NCI-H510A treated with DMSO at 0.1 percent for 48 hours (cell line): ENCODE measurements at places on chromosomes 2 and 18.

DNA sequence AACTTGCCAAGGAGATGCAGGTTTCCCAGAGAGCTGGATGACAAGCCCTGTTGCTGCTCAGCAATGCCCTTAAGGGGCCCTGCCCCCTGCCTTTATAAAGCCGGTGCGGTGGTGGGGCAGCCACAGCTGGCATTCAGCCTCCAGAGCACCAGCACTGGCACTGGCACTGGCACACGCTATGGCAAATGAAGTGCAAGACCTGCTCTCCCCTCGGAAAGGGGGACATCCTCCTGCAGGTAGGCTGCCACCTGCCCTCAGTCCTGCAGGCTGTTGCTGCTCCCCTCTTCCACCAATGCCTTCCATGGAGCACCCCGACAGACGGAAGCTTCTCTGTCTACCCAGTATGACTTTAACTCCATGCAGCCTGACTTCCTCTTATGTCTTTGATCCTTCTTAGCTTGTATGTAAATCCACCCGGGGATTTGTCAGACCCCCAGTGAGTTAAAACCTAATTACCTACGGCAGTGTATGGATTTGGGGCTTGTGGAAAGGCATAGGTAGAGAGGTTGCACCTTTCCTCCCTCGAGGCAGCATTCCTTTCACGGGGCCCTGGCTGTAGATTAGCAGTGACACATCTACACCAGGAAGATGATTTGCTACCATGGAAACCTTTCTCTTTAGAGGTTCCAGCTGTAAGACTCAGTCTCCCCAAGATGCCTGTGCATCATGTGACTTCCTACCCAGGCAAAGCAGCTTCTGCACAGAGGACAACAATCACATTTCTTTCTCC, at the start of gene DAPL1:
Gene DAPL1 (plus strand): TSS at position 123 of the 730 bp plus-strand sequence. CDS start 56 bp downstream, at position 179.
- peak; percentile 17 for DNase-seq

- DNase-seq: no peak
Measured at GRCh38 chr18:52054324-52054723, 285.7 kb upstream of the DCC start.

- DNase-seq: no peak
Measured at GRCh38 chr2:226767056-226767813, 32.4 kb downstream of the IRS1 start.

DNA sequence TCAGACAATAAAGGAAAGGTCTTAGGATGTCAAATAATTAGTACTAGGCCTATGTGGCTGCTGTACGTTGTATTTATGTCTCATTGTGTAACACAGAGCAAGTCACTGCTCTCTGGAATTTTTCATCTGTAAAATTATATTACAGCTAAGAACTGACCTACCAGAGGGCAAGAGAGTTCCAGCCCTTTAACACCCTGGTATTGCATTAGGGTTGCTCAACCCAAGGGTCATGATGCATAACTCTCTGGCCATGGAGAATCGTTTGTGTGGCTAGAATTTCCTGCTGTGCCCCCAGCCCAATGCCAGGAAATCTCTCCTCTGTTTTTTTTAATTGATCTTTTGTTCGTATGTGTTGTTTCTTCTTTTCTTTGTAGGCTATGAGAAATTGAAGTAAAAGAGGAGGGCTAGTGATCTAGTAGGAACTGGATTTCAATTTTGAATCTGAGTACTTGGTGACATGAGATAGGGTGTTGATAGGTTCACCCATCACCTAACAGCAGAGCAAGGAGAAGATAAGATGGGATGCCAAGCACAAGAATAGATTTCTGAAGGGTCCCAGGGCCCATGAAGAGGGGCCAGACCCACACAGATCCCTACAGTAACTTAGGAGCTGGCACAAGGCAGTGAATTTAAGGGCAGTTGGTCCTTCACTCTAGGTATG, 571.2 kb upstream of the TNP1 start:
- no peak for DNase-seq

DNA sequence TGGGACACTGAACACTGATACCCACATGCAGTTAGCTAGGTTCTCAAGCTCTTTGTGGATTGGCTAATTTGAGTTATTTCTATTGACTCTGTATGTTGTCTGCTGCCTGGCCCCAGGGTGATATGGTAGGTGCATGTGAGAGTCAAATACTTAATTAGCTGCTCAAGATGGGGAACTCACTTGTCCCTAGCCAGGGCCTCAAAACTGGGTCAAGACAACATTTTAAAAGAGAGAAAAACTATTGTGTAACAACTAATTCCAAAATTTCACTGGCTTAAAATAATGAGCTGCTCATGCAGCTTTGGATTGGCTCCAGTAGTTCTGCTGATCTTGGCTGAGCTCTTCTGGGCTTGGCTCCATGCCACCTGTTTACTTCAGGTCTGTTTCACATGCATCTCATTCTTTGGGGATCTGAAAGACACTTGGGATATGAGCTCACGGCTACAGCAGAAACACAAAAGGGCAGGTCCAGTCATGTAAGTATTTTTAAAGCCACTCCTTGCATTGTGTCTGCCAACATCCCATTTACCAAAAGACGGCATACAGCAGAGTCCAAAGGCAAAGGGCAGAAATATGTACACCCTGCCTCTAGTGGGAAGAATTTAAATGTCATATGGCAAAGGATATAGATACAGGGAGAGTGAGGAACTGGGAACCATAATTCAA, 716.8 kb downstream of the SUCLG1 start:
- DNase-seq: no peak

DNA sequence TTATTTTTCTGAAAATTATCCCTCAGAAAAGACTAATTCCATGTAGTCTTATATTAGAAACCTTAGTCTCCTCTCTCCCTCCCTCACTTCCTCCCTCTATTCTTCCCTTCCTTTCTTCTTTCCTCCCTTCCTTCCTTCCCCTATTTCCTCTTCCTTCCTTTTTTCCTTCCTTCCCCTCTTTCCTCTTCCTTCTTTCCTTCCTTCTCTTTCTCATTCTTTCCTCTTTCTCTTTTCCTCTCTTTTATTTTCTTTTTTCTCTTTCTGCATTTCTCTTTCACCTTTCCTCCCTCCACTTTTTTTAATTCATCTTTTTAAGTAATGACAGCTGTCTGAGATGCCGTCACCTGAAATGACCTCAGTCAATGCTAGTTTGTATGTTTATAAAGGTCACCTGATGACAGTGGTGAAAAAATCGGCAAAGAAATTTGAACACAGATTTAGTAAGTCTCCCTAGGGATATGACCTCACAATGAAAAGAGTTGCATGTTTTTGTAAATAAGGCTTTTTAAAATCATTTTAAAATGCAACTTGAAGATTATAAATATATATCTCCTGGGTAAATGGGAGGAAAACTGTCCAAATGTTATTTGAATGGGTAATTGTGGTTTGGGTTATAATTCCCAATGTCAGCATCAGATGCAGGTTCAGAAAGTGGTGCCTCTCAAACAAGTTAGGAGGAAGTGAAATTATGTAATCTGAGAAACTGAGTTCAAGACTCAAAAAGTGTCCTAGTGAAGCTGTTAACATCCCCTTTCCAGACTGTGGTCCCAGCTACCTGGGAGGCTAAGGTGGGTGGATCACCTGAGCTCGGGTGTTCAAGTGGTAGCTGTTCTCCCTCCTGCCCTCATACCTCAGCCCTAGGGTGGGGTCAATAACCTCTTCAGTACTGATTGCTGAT, 90.3 kb upstream of the ST3GAL5 start:
- DNase-seq: no peak

- DNase-seq: no peak
Measured at GRCh38 chr2:175932675-175933074, 69.4 kb downstream of the LNPK start.

GRCh38 chr2:20576598-20577115, 74.2 kb downstream of the HS1BP3 start:
- DNase-seq: no peak

- DNase-seq: no peak
Measured at GRCh38 chr2:6370753-6371551, 494.8 kb downstream of the CMPK2 start.

GRCh38 chr18:78376046-78376445, 603.6 kb upstream of the SALL3 start:
- DNase-seq: no peak

DNA sequence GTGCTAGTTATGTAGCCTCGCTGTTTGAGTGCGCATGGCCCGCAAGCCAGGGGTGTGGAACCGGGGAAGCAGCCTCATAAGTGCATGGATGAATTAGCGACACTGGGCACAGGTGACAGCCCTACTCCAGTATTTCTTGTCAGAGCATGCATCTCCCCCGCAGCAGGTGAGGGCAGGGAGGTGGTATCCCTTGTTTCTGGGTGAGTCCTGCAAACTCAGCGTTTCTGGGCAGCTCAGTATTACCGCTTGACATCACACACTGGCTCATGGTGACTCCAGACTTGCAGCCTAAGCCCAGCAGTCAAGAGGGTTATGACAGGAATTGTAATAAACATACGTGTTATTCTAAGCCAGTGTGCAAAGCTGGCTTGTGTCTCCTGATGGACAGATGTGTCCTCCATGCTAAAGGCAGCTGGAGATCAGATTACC, 2.5 kb downstream of the CABLES1 start:
- DNase-seq: peak; percentile 66

DNA sequence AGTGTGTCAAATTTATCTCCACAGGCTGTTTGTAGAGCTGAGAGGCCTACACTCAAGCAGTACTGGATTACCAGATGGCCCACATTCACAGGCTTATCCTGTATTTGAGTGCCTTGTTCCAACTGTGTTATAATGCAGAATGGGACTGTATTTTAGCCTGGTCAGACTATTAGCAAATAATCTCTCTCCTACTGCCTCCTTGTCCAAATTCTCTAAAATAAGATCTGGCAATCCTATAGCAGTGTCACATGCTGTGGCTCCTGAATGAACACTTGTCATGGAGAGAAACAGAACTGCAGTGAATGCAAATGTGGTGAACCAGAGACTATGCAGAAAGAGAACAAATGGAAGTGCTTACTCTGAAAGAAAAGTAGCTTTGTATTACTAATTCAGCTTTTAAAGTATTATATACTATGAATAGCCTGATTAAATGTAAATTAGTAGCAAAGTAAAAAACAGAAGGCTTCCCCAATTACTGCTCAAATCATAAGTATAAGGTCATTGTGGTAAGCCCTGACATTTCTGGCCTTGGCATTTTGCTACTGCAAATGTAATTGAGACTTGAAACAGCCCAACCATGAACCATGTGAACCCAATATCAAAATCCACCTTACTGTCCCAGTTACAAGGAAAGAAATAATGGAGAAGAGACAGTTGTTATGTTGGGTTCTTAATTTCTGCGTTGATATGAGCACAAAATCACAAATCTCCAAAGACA, 80.0 kb downstream of the MAP4K3 start:
- no peak for DNase-seq

- DNase-seq: no peak
Measured at GRCh38 chr2:229416116-229416694, 145.1 kb upstream of the PID1 start.

- DNase-seq: no peak
Measured at GRCh38 chr18:7876354-7877104, 309.4 kb downstream of the PTPRM start.

- no peak for DNase-seq
Measured at GRCh38 chr18:59300676-59301285, 17.7 kb downstream of the CPLX4 start.
